ENCODE measurements at places on chromosomes 1 and 21. TPM values are rescaled to one million over a fixed set of nuclear protein-coding genes. Genes with fewer than 3 reads are reported as not detected.

- DNase-seq = no peak
Measured at GRCh38 chr1:156948708-156949107, 28.3 kb downstream of the LRRC71 start.

GRCh38 chr21:24045373-24045772, 1561.9 kb downstream of the MRPL39 start:
- no peak for DNase-seq

GRCh38 chr1:88983791-88984559, 8.5 kb downstream of the KYAT3 start:
- DNase-seq = no peak

- DNase-seq = no peak
Measured at GRCh38 chr1:226874579-226875425, 4.4 kb downstream of the PSEN2 start.

GRCh38 chr1:159282118-159282517, 20.0 kb upstream of the FCER1A start:
- peak; percentile 10 for DNase-seq

DNA sequence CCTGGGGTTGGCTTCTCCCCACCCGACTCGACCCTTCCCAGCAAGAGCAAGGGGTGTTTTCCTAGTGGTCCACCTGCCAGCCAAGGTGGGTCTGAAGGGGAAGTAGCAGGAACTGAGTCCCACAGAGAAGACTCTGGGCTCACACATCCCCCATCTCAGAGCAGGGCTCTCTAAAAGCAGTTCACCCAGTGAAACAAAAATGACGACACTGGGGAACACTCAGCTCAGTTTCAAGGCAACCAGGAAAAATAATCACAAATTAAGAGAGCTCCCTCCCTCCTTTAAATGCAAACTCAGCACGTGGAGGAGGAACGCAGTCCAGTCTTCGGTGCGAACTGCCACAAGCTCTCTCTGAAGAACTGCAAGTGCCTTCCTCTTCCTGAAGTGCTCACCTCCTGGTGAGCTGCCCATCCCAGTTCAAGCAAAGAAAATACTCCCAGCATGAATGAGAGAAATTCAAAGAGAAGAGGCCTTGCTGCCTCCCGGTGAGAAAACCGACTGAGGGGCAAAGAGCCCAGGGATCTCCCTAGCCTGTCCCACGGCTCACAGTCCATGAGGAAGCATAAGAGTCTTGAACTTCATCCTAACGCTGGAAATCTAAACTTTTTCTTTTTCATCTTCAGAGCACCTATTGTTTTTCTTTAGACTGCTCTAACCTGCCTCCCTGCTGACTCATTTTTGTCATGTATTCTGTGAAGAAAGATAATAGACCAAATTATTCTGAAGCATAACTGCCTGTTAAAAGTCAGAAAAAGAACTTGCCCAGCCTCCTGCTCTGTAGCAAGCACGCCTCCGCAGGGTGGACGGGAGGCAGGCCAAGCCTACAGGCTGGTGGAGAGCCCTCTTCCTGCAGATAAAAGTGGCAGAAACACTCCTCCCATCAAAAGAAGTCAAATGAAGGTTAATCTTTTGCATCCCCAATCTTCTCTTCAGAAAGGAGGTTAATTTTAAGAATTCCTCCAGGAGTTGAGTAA, 281.4 kb downstream of the HHIPL2 start:
- no peak for DNase-seq

DNA sequence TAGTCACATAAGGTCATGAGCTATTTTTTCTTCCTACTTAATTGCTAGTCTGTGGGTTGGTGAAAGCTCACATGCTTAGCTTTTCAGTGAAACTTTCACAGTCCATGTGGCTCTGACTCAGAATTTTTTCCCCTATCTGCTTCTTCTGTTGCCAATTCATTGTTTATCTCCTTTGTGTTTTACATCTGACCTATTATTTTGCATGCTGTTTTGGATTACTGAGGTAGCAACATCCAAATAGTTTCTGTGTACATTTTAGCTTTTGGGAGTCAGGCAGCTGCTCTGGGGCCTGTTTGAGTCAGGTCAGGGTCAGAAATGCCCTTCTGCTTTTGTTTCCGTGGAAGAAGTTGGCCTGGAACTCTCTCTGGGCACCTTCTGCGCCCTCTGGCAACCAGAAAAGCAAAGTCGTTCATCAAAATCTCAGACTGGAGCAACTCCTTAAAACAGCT, 40.0 kb downstream of the ROR1 start:
- DNase-seq = no peak

GRCh38 chr1:150322310-150322709, 977 bp downstream of the PRPF3 start:
- DNase-seq = no peak

Gene DYNLT4
- not detected for total RNA-seq

DNA sequence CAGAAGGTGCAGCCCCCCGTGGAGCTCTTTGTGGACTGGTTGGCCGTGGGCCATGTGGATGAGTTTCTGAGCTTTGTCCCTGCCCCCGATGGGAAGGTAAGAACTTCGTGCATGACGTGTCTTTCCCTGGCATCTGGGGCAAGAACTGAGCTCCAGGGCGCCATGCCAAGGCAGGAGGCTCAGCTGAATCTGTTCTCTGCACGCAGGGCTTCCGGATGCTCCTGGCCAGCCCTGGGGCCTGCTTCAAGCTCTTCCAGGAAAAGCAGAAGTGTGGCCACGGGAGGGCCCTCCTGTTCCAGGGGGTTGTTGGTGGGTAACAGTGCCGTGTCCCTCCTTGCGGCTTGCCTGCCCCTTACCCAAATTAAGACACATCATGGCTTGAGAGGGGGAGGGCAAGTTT, 27.7 kb downstream of the PADI3 start:
- DNase-seq = no peak

Gene SHE
- 6.2 TPM for total RNA-seq

DNA sequence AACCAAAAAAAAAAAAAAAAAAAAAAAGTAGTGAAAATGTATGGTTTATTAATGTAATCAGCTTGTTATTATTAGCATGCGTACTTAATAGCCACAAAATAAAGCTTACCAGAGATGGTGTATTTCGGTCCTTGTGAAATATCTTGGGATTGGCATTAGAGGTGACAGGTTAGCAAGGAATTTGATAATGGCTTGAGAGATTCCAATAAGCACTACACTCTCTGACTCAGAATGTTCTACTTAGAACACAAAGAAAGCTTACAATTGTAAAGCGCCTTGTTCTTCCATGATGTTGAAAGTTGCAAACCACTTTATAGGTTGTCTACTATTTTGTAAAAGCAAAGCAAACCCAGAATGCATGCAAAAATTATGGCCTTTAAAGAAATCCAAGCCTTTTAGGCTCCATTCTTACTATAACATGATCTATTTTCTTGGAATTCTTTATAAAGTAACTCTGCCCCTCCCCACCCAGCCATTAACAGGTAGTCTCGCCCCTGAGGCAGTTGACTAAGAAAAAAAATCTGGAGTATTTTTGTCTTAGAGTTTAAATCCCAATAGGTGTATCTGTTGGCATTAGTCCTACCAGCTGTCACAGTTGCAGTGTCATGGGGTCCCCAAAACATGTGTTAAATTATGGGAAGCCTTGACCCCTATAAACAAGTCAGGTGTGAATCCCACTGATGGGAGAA, 129.2 kb downstream of the DHRS3 start:
- DNase-seq = no peak

Gene RASSF5
- total RNA-seq = 49.5 TPM

Gene KCNT2
- 6.0 TPM for total RNA-seq

- no peak for DNase-seq
Measured at GRCh38 chr1:209831615-209832014, 3.8 kb downstream of the UTP25 start.

DNA sequence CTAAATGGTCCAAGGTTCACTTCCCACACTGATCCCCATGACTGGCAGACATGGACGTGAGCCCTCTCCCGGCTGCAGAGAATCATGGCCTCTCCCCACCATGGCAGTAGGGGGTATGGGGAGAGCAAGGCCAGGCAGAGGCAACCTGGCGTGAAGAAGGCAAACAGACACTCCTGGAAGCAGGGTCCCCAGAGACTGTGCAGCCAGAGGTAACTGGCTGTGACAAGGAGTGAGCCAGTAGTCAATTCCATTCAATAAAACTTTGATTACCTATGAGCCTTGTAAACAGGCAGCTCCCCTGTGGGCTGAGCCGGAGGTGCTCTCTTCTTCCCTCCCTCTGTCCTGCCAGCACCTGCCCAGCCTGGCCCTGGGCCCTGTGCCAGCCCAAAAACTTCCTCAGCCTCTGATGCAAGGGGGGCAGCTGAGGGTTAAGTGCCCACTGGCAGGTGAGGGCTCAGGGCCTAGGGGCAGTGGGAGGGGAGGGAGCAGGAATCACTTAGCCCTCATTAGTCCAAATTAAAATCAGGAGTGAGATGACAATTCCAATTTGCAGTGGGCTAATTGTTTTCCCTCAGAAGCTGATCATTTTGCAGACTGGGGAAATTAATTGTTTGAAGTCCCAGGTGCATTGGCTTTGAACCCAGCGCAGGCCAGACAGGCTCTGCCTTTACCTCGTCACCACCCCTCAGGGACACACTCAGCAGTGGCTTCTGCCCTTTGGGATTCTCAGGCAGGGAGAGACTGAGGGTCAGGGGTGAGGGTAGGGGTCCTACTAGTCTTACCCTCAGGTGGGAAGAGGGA, 35.6 kb downstream of the LRRN2 start:
- DNase-seq = no peak

Gene LIPI
- total RNA-seq = not detected

- DNase-seq = no peak
Measured at GRCh38 chr1:41152622-41153044, 89.5 kb downstream of the SCMH1 start.

- peak; percentile 50 for DNase-seq
Measured at GRCh38 chr1:206513312-206514111, 6.2 kb downstream of the RASSF5 start.

DNA sequence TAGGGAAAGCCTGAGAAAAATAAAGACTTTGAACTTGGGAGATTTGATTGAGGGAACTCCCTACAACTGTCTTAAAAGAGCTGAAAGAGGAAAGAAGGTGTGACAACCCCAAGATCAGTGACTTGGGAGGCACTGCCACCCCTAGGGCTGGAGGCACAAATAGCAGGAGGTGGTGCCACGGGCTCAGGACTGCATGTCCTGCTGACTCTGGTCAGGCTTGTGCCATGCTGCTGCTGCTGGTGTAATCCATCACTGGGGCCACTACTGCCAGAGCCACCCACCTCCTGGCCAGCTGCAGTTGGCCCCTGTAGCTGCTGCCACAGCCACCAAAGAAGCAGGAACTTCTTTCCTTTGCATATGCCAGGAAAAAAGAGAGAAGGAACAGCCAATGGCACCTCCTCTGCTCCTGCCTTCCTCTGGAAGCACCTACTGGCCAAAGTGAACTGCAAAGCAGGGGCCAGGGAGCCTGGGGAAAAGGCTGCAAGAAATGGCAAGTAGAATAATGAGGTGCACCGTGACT, 730.3 kb downstream of the PTPRU start:
- DNase-seq = no peak

GRCh38 chr1:221823561-221823960, 81.7 kb upstream of the DUSP10 start:
- DNase-seq = no peak

DNA sequence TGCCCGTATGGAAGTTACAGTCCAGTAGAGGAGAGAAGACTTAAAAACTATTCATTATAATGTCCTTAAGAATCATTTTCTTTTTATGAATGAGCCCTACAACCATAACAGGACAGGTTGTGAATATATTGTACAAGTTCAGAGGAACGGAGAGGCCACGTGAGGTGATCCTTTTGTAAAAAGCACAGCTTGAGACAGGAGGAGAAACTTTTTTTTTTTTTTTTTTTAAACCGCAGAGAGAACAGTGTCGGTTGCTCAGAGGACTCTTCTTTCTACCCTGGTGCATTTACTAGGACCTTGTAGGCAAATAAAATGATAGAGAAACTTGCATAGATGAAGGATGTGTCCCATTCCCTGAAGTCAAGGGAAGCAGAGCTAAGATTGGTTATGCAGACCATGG, 32.1 kb downstream of the DYRK1A start:
- DNase-seq = no peak

Gene CACNA1S
- not detected for total RNA-seq

DNA sequence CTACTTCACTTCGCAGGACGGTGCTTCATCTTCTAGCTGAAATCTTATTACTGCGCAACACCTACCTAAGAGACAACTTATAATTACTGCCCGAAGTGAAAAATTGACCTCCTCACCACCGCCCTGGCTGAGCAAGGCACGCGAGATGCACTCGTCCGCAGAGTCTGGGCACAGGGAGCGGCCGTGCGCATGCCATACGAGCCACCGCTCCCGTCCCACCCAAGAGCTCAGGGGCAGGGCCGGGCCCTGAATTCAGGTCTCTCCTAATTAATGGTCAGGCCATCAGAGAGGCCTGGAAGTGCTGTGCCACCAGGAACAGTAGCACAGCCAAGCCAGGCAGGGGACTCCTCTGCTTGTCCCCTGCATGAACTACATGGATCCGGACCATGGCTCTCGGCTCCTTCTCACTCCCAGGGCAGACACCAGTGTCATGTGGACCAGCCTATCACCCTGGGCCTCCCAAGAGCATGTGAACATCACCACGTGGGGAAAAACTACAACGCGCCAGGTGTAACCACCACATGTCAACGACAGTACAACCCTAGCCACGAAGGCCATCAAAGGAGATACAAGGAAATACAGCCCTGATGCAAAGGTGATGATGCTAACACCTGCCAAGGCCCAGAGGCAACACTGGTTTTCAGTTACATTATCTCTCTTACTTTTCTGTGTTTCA, 11.5 kb downstream of the RIPK4 start:
- no peak for DNase-seq

DNA sequence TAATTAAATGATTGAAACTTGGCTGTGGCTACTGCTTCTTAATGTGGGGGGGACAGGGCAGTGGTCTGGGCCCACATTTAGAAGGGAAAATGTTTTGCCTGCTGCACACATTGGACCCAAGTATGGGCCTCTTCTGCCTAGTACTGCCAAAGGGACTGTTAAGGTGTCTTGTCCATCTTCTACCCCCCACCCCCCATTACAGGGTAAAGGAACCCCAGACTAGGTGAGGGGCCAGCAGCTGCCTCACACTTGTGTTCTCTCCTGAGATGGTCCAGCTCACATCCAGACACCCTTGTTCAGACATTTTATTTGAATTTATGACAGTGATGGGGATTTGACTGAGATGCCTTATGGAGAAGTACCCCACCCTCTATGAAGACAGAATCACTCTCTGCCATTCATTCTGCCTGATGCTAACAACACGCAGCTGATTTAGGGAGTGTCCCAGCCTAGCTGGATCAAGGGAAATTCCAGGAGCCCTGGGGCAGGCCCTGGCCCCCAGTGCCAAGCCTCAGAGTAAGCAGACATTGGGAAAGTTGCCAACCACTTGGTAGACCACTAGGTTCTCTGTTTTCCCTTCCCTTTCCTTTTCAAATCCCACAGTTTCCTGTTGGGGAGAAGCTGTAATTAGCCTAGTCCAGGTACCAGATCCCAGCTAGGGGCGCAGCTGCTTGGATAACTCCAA, 42.1 kb downstream of the YARS1 start:
- no peak for DNase-seq

Gene CEP104
- 64.1 TPM for total RNA-seq

DNA sequence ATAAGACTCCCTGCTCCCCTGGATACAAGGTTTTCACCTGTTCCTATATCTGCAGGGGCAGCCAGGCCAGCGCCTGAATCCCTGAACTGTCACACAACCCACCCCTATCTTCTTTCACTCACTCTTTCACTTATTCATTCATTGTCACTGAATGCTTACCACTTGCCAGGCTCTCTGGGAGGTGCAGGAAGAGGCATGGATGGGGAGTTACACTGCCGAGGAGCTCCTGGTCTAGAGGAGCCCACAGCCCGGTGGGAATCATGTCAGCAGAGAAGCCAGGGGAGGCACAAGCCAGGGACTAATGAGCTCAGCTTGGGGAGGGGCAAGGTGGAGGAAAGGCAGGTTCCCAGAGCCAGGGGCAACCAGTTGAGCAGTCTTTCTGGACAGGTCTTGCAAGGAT, 155.8 kb downstream of the TRABD2B start:
- DNase-seq = no peak
